ENCODE measurements at places on chromosomes 1 and 21. TPM values are rescaled to one million over a fixed set of nuclear protein-coding genes. Genes with fewer than 3 reads are reported as not detected.

DNA sequence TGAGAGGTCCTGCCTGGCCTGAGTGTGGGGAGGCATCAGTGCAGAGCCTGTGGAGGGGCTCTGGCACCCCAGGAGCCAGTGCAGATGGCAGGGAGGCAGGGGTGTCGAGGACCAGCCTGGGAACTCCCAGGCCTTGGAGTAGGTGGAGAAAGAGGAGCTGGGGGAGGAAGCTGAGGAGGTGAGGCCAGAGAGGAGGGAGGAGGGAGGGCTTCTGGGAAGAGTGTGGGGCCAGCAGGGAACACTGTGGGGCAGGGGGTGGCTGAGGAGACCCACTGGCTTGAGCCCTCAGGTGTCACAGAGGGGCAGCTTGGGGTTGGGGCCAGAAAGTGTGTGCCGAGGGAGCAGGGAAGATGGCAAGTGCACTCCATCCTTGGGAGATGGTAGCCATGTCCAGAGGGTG is 3.8 kb downstream of the COQ8A start:
- no peak for DNase-seq

DNA sequence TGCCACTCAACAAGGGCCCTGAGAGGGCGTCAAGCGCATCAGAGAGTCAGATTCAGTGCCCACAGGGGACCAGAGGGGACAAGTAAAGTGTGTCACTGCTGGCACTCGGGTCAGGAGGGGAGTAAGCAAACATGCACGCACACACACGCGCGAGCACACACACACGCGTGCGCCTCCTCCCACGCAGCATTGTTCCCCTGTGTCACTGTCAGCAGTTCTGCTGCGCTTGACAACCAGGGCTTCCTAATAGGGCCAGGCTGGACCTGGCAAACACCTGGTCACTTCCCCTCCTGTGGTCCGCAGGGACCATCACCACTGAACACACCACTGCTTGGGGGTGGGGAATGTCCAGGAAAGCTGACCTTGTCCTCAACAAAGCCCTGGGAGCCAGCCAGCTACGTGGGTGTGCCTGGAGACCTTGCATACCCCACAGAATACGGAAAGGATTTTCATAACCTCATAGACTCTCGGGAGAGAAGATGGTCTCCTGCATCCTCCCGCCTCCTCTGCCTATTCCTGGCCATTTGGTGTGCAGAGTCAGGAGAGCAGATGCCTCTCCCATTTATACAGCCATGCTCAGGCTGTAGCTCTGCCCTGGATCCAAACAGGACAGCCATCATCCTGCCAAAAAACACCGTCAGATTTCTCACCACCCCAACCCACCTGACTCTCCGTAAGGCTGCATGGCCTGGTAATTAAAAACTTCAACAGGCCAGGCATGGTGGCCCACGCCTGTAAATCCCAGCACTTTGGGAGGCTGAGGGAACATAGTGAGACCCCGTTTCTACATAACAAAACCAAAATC is 73.2 kb downstream of the SSBP3 start:
- peak; percentile 55 for DNase-seq

DNA sequence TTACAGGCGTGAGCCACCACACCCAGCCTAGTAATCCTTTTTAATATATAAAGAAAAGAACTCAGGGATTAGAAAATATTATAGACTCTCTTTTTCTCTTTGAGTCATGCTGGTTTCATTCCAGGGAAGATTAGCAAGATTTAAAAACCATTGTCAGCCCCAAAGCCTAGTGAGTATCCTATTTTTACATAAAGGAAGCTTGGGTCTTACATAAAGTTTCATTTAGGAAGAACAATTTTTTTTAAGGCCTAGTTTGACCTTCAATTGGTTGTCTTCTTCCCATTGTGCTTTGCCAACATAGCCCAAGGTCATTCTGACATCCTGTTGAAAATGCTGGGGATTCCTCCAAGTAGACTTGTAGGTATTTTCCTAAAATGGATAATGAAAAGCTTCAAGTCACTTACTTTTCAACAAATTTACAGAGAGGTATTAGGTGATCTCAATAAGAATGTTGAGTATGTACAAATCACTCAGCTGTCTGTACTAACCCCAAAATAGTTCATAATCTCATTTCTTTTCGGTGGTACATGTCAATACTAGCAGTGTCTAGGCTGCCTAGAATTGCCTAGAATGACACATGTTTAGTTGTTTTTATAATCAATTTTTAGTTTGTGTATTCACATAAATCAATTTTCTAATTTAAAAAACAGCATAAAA is 4.3 kb upstream of the KIF14 start:
- DNase-seq, result no peak

- DNase-seq, result no peak
Observed at GRCh38 chr1:17535300-17535936, 4.1 kb upstream of the ARHGEF10L start.

- DNase-seq, result no peak
Observed at GRCh38 chr1:97680470-97680869, 240.4 kb downstream of the DPYD start.

RNPC3 gene
- polyA plus RNA-seq, result 26.9 TPM

DNA sequence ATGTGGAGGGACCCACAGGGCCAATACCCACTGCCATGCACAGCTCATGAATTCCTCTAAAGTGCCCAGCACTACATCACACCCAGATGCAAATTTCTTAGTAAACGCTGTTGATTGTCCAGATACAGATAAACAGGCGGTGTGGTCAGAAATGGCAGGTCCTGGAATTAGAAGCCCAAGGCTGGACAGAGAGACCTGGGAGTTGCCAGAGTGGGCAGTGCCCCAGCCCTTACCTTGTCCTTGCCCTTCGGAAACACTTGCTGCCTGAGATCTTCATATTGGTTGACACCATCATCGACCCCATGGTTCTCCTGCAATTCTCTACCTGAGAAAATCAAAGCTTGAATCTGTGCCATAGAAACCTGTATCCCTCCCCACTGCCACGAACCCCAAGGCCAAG is 149.3 kb upstream of the ETV3 start:
- DNase-seq, result no peak

GRCh38 chr21:24941316-24942185 is 665.7 kb downstream of the MRPL39 start:
- DNase-seq, result no peak

DNA sequence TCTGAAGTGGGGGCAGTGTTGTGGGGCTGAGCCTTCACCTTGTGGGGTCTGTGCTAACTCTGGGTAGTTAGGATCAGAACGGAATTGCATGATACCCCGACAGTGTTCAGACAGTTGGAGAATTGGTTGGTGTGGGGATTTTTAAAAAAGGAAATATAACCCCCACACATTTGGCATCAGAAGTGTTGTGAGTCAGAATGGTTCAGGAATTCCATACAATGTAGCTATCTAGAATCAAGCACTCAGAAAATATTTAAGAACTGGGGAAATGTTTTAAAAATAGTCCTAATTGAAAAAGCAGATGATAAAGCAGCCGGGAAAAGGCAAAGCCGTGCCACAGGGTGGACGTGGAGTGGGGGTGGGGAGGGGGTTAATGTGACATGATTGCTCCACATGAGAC is 6.5 kb upstream of the S100A7 start:
- DNase-seq, result no peak

DNA sequence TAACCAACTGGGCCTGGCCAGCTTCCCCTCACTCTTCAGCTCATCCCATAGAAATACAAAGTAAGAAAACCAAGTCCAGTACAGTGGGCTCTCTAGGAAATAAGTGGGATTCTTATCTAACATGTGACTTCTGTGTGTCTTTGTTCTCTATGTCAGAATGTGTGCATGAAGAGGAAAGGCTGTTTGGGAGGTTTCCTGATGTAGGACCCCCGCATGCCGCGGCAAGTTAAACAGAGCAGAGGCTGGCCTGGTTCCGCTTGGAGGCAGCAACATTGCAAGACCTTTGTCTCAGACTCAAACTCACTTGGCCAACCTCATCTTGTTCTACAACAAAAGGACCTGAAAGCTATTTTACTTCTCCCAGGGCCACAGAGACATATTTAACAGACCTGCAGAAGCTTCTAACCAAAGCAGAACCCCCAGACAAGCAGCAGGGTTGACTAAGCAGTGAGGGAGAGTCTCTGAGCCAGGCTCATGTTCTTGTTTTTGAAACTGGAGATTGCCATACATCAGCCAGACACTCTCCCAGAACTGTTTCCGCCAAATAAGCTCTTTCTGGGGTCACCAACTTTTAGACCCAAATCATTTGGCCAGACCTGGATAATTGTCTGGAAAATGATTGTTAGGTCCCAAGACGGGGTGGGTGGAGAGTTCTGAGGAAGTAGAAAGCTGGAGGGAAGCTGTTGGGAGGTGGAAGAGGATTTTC is 6.2 kb downstream of the MTARC2 start:
- DNase-seq, result peak; percentile 48

Measured in right cardiac atrium (tissue), 5 donors.